Stimulated activated CD8-positive, alpha-beta memory T cell treated with anti-CD3 and anti-CD28 coated beads, Interleukin-2, amount 100 ng/mL, for 1 hour (primary cell): ENCODE measurements at places on chromosomes 7 and 10.

DNA sequence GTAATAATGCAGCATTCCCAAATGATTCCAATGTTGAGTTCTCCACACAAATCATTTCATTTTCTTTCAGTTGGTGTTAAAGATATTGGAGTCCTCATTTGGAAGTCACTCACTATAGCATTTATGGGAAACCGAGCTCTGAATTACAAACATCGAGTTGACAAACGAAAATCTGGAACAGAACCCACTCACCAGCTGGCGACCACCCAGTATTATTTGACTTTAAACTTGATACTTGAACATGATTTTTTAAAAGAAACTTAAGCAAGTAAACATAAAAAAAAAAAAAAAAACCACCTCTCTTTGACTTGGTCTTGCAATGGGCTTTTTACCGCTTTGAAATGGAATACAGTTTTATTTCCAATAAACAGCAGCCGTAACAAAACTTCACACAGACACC, 576.6 kb upstream of the C7orf33 start:
- DNase-seq, result no peak

DNA sequence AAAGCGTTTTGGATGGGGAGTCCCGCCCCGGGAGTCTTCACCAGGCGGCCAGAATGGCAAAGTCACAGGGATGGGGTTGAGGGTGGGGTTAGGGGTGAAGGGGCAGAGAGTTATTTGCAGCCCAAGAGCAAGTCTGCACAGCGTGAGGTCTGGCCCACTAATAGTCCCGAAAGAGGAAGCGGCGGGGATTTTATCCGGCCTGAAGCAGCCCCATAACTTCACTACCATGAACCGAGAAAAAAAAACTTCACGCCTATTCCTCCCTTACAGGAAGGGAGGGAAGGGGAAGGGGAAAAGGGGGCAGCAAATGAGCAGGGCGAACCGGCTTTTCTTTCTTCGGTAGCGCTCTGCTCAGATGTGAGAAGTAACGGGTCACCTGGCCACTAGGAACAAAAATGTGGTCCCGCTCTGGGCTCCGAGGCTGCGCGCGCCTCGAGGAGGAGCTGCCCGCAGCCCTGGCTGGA, 712 bp downstream of the ITPRIP start:
- DNase-seq, result no peak

- DNase-seq, result no peak
Observed at GRCh38 chr10:76342996-76343395, 911.6 kb downstream of the LRMDA start.

DNA sequence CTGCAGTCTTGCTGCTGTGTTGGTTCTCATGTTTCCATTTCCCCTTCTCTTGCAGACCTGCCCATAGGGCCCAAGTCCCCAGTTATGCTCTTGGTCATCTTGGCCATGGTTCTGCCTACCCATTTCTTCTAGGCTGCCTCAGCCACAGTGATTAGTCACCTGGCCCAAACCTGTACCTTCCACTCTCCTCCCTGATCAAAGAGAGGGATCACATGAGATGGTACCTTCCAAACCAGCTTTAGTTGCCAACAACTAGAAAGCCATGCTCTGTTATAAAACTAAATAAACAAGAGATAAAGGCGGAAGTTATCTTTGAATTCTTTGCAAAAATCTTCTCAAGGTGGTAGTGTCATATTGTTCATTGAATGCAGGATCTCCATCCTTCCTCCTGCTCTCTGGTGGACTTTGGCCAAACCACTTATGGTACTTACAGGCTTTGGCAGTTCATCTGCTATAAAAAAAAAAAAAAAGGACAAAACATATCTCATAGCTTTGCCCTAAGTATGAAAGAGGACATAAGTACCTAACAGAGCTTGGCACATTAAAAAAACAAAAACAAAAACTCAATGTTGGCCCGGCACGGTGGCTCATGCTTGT, 25.8 kb downstream of the TACC2 start:
- DNase-seq, result no peak

DNA sequence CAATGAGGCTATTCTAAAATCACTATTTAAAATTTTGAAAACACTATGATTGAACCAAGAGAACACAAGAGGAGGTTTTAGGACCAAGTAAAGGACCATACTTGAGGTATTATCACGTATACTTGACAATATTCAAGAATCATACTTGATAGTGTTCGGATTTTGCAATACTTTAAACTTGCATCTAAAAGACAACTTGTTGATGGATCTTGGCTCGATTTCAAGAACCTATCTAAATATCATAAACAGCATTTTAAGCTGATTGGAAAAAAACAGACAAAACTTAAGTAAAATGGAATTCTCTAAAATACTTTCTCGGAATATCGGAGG, 1.3 kb downstream of the NAMPT start:
- DNase-seq, result no peak

DNA sequence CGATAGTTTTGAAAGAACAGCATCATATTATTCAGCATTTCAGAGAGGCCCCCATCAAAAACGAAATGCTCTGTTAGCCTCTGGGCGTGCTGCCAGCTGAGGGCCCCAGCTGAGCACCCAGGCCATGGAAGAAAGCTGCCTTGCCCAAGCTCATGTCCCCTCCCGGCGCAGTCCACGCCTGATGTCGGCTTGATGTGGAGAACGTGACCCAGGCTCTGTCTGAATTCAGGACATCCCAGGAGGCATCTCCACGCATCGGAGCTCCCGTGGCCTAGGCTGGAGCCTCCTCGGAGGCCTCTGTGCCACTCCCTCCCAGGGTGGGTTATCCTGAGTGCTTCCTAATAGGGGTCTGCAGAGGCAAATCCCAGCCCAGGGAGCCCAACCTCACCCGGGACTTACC, 218.3 kb upstream of the AKR1E2 start:
- no peak for DNase-seq

- no peak for DNase-seq
Observed at GRCh38 chr10:1316121-1316808, 260.1 kb downstream of the WDR37 start.

DNA sequence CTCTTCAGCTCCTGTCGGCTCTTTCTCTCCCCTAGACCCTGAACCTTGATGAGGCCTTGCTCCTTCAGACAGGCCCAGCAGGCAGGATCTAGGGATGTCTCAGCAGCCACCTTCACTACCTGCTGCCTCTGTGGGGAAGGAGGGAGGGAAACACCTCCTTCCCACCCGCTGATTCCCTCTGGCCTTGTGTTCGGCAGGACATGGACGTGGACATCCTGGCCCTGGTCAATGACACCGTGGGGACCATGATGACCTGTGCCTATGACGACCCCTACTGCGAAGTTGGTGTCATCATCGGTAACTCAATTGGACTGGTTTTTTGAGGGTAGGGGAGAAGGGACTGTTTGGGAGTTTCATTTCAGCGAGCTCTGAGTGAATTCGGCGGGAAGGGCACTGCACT, 20.3 kb downstream of the HKDC1 start:
- DNase-seq, result no peak
